Fibroblast of skin of right quadriceps (primary cell): ENCODE measurements at places on chromosomes 2 and 18.

GRCh38 chr2:29966266-29966665, 44.9 kb upstream of the ALK start:
- no peak for DNase-seq

- DNase-seq, result no peak
Observed at GRCh38 chr18:51385270-51385669, 187.8 kb upstream of the MEX3C start.

DNA sequence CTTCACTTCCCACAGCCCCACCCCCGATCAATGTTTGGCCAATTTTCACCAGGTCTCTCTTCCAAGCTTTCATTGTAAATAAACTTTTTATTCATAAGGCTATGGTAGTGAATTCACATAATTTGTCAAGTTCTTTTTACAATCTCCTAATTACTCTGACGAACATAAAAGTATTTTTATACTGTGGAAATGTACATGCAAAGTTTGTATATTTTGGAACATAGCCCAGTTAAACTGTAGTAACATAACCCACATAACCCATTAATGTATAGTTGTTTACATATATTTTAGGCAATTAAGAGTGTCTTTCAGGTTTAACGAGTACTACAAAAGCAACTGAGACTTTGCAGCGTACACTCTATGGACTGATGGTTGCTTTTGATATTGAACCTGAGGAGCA, 228.3 kb upstream of the ERBB4 start:
- no peak for DNase-seq

DNA sequence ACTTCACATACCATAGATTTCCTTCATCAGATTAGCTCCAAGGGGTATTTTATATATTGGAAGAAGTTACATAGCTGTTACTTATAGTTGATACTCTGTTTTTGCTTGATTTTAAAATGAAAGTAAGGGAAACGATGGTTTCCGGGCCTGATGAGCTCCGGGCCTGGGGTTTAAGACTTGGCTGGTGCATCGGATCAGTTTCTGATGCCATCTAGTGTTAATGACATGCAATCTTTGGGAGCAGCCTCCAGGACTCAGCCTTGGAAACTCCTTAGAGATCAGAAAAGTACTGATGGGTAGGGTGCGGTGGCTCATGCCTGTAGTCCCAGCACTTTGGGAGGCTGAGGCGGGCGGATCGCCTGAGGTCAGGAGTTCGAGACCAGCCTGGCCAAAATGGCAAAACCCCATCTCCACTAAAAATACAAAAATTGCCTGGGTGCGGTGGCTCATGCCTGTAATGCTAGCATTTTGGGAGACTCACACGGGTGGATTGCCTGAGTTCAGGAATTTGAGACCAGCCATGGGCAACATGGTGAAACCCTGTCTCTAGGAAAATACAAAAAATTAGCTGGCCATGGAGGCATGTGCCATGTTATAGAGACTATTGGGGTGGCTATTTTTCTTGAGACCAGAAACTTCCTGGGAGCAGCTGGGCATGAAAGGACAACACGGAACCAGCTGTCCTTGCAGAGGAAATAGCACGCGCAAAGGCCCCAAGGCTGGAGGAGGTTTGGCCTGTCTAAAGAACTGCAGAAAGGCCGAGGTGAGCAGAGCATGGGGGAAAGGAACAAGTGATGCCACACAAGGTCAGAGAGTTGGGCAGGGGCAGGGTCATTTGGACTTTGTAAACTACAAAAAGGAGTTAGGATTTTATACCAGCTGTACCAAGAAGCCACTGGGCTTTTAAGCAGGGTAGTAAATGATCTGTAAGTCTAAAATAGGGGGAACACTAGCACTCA, 46.9 kb upstream of the CNOT11 start:
- DNase-seq, result peak; percentile 81
